ENCODE measurements at places on chromosomes 11 and 22.

DNA sequence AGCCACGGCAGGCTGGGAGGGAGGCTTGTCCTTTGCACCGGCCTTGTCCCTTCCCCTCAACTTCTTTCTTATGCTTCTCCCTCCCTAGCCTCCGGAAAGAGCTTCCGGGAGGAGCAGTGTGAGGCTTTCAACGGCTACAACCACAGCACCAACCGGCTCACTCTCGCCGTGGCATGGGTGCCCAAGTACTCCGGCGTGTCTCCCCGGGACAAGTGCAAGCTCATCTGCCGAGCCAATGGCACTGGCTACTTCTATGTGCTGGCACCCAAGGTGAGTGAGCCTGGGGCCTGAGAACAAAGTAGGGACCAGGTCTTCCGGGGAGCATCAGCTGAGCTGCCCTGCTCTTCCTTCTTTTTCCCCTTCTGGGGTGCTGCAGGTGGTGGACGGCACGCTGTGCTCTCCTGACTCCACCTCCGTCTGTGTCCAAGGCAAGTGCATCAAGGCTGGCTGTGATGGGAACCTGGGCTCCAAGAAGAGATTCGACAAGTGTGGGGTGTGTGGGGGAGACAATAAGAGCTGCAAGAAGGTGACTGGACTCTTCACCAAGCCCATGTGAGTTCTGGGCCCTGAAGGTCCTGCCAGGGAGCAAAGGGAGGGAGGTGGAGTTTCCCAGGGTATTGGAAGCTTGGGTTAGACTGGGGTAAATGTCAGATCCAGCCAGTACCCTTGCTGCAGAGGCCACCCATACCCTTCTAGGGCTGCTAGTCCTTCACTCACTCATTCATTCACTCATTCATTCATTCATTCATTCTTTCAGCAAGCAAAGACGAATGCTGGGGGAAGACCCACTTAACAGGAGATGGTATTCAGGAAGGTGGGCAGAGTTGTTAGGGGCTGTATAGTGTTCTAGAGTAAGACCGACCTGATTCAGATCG, 22.6 kb downstream of the ADAMTS15 start:
- DNase-seq: no peak

DNA sequence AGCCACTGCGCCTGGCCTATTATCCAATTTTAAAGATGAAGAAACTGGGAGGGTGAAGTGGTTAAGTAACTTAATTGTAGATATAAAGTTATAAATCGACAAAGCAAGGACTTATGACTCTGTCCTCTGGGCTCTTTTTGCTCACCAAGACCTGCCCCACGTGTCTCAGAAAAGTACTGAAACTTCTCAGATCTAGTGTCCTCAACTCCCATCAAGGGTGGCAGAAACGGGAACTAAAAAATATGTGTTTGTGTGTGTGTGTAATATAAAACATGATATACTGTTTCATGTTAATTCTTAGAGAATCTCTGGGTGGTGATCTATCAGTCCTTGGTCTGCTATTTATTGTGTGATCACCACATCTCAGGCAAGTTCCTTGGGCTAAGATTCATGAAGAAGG, 104.9 kb downstream of the GAB2 start:
- DNase-seq: peak; percentile 48

DNA sequence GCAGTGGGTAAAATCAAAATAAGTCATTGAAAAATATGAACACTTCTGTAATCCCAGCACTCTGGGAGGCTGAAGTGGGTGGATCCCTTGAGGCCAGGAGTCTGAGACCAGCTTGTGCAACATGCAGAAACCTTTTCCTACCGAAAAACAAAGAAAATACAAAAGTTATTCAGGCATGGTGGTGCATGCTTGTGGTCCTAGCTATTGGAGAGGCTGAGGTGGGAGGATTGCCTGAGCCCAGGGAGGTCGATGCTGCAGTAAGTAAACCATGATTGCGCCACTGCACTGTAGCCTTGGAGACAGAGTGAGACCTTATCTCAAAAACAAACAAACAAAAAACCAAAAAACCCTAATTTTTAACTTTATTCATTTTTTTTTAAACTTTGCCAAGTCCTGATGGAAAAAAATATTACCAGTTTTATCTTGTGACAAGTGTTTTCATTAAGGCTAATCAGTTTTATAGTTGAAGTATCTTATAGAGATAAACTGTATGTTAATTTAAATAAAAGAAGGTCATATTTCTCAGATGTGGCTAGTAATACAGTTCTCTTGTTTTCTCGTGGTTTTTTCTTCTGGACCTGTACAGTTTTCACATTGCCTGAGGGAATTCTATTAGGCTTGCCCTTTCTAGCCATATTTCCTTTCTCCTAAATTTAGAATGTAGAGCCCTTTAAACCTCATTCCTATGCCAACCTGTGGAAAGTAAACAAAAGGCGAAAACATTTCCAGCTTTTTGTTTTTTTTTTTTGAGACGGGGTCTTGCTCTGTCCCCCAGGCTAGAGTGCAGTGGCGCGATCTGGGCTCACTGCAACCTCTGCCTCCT, 9.4 kb downstream of the HIPK3 start:
- no peak for DNase-seq

GRCh38 chr11:128279866-128280265, 307.5 kb downstream of the ETS1 start:
- no peak for DNase-seq

GRCh38 chr22:46052801-46053562, 76.0 kb upstream of the WNT7B start:
- peak; percentile 81 for DNase-seq

- no peak for DNase-seq
Observed at GRCh38 chr11:132106096-132106982, 735.9 kb downstream of the NTM start.

DNA sequence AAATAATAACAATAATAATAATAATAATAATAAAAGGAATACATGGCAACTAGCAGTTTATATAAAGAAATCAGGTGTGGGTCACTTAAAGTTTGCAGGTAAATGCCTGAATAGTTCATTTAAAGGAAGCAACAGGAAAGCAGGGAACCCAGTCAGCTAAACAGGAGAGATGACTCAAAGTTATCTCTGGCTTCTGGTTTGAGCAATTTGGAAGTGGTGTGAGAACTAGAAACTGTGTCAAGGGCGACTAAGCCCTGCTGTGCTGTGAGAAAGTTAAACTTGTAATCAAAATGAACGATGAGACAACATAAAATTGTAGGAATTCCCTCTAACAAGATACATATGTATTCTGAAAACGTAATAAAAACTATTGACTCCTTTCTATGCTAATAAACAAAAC, 35.5 kb downstream of the SLC22A9 start:
- no peak for DNase-seq

GRCh38 chr11:62608776-62609175, 3.8 kb downstream of the EML3 start:
- no peak for DNase-seq

DNA sequence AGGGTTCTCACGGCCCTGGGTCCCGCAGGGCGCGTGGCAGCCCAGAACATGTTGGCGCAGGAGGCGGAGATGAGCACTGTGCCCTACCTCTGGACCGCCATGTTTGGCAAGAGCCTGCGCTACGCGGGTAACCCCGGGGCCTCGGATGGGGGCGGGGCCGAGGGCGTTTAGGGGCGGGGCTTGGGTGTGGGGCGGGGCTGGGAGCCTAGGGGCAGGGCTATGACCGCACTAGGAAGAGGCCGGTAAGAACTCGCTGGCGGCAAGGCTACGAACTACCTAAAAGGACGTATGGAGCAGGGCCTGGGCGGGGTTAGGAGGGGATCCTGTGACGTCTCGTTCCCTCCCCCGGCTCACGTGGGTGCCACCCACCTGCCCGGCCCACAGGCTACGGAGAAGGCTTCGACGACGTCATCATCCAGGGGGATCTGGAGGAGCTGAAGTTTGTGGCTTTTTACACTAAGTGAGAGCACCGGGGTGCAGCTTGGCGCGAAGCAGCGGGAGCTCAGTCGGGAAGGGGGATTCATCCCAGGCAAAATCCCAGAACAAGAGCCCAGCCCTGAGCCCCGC, 2.8 kb upstream of the LZTR1 start:
- peak; percentile 87 for DNase-seq

- no peak for DNase-seq
Observed at GRCh38 chr11:86089659-86090058, 20.8 kb upstream of the PICALM start.

- no peak for DNase-seq
Observed at GRCh38 chr22:17492247-17492646, 71.1 kb upstream of the SLC25A18 start.

GRCh38 chr22:42857845-42858481, 890 bp upstream of the ARFGAP3 start:
- no peak for DNase-seq

DNA sequence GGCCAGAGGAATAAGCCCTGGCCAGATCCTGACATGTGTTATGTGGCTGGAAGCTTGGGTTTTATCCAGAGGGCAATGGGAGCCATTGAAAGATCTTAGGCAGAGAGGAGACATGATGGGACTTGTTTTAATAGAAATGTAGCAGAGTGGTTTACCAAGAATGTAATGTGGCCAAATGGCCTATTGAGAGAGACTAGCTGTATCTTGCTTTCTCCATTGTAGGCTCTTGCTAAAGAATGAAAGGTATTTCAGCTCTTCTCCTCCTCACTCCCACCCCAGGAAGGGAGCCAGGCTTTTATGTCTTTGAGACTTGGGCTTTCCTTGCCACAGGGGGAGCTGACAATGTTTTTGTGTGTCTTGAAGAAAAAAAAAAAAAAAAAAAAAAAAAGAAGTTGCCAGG, 82.3 kb downstream of the TRIM29 start:
- DNase-seq: no peak

GRCh38 chr11:35330931-35331330, 88.4 kb downstream of the SLC1A2 start:
- peak; percentile 24 for DNase-seq

DNA sequence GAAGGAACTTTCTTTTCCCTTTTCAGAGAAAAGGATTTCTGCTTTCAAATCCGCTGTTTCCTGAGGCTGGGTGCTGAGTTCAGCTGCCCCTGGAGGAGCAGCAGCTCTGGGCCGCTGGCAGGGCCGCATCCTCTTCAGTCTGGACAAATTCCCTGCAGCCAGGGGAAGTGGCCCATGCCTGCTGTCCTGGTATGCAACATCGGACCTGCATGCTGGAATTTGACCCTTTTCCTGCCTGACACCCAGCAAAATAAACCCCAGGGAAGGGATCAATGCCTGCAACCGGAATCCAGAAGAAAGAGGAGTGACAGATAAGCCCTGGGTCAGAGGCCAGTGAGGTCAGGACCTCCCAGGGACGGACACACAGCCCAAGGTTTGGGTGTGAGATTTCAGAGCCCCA, 54.1 kb upstream of the LINC01488 start:
- DNase-seq: no peak

DNA sequence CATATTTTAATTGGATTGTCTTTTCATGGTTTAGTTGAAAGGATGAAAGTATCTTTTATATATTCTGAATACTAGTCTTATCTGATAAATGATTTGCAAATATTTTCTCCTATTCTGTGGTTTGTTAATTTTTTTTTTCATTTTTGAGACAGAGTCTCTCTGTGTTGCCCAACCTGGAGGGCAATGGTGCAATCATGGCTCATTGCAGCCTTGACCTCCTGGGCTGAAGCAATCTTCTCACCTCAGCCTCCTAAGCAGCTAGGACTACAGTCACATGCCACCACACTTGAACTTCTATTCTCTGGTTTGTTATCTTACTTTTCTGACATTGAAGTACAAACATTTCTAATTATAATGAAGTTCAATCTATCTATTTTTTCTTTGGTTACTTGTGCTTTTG, 30.0 kb upstream of the FAR1 start:
- DNase-seq: no peak

- no peak for DNase-seq
Observed at GRCh38 chr11:125211191-125211947, 46.8 kb downstream of the PKNOX2 start.

GRCh38 chr22:29799217-29799680, 32.1 kb downstream of the UQCR10 start:
- DNase-seq: peak; percentile 92

DNA sequence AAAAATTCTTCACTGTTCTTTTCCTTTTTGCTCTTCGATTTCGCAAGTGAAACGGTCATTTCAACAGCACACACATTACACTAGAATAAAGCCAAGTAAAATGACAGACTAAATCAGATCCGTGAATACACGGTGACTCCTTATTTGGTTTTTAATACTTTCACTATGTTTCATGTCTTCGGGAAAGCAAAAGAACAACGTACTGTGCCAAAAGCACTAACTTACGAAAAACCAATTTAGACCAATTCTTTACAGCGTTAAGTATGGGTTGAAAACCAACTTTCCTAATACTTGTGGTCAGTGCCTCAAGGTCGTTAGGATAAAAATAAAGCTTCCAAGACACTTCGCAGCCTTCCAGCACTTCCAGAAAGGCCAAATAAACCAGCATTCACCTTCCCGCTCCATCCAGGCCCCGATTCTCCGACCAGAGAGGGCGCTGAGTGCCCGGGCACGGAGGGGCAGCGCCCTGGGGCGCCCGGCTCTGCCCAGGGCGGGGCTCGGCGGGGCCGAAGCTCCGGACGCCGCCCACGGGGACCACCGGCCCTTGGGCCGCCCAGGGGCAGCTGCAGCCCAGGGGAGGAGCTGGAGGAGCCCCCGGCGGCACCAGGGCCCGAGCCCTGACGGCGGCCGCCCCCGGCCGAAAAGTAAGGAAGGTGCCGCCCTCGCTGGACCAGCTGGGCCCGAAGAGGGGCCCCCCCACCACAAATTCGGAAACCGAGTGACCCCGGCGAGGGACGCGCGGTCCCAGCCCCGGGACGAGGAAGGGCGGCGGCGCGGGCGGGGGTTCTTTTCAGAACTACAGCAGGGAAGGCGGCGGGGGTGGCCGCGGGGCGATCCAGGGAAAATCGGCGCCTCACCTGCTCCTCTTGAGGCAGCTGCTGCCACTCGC, 499 bp downstream of the ATL3 start:
- DNase-seq: peak; percentile 90

DNA sequence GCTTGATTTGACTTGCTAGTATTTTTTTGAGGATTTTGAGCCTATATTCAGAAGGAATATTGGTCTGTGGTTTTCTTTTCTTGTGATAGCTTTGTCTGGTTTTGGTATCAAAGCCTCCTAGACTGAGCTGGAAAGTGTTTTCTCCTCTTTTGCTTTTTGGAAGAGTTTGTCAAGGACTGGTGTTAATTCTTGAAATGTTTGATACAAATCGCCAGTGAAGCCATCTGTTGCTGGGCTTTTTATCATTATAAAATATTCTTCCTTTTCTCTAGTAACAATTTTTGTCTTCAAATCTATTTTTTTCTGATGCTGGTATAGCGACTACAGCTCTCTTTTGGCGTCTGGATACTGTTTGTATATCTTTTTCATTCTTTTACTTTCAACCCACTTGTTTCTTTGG, 45.2 kb downstream of the MPPED1 start:
- no peak for DNase-seq

GRCh38 chr11:77127235-77127911, 673 bp upstream of the MYO7A start:
- DNase-seq: peak; percentile 50

- no peak for DNase-seq
Observed at GRCh38 chr11:71283971-71284441, 31.6 kb upstream of the SHANK2 start.

DNA sequence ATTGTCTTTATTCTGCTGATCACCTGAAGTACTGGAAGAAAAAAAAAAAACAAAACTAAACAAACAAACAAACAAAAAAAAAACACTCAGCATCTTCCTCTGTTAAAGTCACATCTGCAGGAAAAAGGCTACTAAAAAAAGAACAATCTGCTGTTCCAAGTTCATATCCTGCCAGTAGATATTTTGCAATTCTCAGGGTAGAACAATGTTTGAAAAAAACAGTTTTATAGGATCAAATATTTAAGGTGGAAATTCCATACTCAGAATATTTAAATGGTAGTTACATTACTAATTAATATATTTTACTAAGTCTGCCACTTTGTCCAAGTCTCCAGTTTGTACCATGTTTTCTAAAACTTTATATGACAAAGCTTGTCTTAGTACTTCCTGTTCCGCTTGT, 175.2 kb downstream of the SBF2 start:
- DNase-seq: no peak

- no peak for DNase-seq
Observed at GRCh38 chr22:48799227-48799970, 1028.3 kb downstream of the BRD1 start.
